Stimulated activated CD4-positive, alpha-beta T cell treated with anti-CD3 and anti-CD28 coated beads, Interleukin-1b, Interleukin-23, amount 100 ng/mL, for 4 hours (primary cell): ENCODE measurements at places on chromosomes 11 and 22.

DNA sequence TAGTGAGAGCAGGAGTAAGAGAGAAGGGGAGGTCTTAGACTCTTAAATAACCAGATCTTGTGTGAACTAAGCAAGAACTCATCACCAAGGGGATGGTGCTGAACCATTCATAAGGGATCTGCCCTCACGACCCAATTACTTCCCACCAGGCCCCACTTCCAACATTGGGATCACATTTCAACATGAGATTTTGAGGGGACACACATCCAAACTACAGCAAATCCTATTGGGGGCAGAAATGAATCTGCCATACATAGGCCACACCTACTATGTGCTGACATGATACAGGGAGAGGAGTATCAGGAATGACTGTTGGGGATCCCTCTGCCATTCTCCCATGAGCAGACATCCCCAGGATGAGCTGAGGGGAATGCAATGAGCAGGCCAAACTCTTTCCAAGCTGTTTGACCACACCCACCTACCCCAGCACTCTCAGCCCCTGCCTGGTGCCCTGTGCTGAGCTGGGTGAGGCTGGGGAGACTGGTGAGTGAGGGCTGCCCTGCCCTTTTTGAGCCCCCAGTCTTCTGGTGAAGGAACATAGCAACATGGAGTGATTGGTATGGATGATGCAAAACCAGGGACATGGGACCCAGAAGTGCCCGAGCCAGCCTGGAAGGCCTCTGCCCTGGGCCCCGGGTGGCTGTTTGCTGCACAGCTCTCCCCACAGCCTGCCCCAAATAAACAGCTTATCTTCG lies 1.2 kb upstream of the GTSE1 start:
- DNase-seq = no peak

GRCh38 chr11:74000307-74001133 lies 8.4 kb downstream of the UCP3 start:
- DNase-seq = no peak

DNA sequence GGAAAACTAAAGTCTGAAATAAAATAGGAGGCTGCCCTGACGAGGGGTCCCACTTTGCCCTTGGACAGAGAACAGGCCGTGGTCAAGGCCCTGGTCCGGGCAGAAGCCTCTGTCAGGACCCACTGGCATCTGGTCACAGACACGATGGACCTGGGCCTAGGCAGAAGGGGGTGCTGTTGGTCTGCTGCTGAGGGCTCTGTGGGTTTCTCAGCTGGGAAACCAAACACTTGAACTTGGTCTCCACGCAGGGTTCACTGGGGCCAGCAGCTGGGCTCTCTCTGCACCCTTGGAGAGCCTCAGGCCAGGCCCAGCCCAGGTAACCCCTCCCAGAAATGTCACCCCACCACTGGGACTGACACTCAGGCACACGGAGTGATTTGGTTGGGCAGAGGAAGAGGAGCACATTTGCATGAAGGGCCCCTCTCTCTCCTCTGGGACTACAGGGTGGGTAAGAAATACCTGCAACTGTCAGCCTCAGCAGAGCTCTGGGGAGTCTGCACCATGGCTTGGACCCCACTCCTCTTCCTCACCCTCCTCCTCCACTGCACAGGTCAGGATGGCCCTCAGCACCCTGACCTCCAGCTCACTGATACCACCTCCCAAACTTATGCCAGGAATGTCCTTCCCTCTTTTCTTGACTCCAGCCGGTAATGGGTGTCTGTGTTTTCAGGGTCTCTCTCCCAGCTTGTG lies 48.1 kb upstream of the TOP3B start:
- no peak for DNase-seq

- DNase-seq = no peak
Observed at GRCh38 chr11:11237070-11237832, 115.8 kb downstream of the CSNK2A3 start.

DNA sequence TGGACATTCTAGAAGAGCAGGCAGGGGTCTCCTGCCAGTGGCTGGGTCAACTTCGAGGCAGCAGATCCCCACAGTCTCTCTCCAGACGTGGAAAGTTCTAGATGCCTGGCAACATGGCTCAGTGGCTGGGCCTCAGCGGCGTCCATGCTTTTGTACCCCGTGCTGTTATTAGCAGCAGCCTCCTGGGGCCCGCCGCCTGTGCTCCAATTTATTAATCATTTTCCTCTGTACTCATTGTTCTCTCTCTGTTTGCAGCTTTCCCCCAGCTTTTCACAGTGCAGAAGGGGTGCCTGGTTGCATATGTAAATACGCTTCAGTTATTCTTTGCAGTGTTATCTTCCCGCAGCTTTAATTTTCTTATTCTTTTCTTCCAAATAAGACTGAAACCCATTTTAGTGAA lies 515.1 kb downstream of the TBC1D22A start:
- no peak for DNase-seq

- no peak for DNase-seq
Observed at GRCh38 chr11:134740590-134741261, 328.7 kb upstream of the B3GAT1 start.

DNA sequence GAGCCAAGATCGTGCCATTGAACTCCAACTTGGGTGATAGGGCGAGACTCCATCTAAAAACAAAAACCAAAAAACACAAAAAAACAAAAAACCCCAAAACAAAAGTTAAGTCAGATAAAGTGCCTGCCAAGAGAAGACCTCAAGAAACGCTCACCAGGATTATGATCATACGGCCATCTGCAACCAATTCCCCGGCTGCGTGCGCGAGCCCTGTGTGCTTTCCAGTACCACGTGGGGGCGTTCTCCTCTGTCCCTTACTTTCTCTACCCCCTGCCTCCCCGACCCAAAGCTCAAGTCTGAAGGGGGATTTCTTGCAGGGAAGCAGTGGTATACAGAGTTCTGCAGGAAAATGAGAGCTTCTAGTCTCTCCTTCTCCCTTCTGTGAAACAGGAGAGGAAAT lies 10.5 kb upstream of the RPS19BP1 start:
- DNase-seq = no peak

GRCh38 chr11:44711113-44711786 lies 15.5 kb upstream of the TSPAN18 start:
- DNase-seq = no peak

- no peak for DNase-seq
Observed at GRCh38 chr11:93542811-93543229, 371 bp downstream of the SMCO4 start.

DNA sequence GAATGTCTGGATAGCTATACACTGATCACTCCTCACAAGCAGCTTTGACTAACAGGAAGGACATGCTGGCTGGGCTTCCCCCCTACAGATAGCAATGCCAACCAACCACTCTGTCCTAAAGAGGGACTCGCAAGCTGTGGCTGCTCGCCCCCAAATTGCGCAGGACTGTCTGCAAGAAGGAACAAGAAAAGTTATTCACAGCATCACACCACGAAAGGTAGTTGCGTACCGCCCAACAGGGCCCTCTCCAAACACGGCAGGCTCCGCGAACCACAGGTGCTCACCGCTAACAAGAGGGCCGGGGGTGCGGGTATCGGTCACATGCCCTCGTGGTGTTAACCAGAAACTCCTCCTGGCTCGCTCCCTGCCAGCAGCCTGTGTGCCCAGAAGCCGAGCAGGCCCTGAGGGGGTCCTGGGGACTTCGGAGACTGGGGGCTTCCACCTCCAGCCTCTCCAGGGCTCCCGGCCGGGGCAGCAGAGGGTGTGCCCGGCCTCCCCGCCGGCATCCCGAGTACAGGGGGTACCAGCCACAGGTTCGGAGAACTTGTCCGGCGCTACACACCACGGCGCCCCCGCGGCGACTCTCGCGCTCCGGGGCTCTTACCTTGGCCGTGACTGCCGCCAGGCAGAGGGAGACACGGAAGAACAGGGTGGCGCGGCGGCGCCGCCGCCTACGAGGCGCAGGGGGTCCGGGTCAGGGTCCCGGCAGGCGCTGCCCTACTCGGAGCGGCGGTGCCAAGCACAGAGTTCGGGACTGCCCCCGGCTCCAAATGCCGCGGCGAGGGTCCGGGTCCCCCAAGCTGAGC lies 682 bp downstream of the LARGE1 start:
- no peak for DNase-seq

GRCh38 chr11:46524201-46524770 lies 69.5 kb downstream of the AMBRA1 start:
- DNase-seq = no peak

DNA sequence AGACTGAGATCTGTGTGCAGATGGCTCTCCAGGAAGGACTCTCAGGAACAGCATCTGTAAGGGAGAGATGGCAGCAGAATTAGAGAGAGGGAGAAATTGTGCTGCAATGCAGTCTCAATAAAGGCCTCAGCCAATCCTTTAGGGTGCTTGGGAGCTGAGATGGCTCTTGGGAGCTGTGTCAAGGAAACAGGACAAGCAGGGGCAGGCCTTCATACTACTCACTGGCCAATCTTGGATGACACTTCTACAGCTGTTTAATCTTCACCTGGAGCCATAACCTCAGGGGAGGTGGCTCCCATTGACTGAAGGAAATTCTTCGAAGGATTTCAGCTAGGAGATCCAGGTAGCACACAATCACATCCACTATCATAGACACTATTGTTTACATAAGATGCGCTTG lies 10.0 kb downstream of the OR5B21 start:
- no peak for DNase-seq

GRCh38 chr22:35940166-35940565 lies 88.5 kb downstream of the RBFOX2 start:
- no peak for DNase-seq

DNA sequence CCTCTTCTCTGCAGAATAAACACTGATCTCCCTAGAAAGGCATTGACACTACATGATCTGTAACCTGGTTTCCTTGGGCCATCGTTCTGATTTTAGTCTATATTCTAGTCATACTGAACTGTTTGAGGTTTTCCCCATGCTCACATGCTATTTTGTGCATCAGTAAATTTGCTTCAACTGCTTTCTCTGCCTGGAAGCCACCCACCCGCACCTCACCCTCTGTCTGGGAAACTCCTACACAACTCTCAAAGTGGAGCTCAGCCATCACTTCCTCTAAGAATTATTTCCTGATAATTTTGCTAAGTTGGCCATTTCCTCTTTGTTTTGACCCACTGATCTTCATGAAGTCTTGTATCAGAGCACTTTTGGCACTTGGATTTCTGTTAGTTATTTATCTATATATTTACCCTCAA lies 36.1 kb downstream of the MMP20 start:
- DNase-seq = no peak

DNA sequence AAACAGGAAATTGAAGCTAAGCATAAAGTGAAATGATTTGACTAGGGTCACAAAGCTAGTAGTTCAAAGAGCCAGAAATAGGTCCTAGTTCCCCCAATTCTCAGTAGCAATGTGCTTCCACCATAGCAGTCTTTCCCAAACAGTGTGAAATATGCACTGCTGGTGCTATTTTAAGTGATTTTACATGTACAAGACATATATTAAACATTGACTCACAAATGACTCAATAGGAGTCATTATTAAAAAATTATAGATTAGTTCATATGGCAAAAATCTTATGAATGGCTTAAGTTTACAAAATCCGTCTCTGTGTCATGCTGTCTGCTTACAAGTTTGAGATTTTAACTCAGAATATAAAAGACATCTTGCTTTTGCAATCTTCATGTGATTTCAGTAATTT lies 21.4 kb downstream of the KIF18A start:
- DNase-seq = no peak

DNA sequence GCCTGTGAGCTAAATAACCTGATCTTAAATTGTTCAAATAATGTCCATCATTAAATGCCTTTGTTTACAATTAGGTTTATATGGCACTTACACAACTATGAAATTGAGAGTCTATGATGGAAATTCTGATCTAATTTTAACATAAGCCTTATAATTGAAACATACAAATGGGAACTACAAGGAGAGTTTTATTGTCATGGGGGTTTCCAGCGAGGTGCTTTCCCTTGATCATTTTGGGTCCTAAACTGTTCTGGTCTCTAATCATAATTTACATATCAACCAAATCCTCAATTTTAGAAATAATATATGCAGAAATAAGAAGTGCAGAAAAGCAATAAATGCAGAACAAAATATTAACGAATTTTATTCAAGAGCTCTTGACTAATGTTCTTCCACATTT lies 44.9 kb downstream of the RRAS2 start:
- DNase-seq = no peak

GRCh38 chr11:114129142-114129541 lies 69.6 kb downstream of the ZBTB16 start:
- DNase-seq = no peak

DNA sequence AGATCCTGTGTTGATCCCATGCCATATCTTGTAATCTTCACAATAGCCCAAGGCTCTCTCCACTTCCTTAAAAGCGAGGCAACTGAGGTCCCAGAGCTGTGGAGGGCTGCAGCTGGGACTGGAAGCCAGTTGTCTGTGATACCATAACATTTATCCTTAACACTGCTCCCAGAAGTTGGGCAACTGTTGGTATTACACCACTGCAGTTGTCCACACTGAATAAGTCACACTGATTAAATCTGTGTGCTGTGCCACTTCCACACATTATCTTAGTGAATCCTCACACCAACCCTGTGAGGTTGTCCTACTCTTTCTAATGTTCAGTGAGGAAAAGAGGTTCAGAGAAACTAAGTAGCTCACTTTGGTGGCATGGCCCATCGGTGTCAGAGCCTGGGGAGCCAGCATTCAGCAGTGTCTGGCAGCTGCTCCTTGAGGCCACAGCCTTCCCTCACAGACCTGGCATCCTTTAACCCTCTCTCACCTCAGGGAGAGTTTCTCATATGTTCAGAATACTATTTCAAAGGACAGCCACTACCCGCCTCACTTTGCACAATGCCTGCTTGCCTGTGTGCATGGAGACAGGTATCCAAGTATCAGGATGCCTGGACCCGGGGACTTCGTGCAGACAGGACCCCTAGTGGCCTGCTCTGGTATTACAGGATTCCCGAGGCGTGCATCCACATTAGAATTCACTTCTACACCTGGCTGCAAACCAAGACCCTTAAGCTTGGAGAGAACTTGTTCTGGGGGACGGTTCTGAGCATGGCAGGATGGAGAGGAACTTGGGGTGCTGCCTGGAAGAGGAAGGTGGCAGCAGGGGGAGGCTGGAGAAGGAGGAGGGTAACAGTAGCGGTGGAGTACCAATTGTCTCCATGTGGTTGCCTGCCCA lies 221.9 kb upstream of the TBCEL start:
- peak; percentile 23 for DNase-seq

GRCh38 chr11:13043912-13044628 lies 35.0 kb downstream of the RASSF10 start:
- DNase-seq = no peak

- DNase-seq = no peak
Observed at GRCh38 chr11:73001615-73002014, 140.5 kb downstream of the FCHSD2 start.

- DNase-seq = no peak
Observed at GRCh38 chr11:62652161-62653006, 718 bp downstream of the INTS5 start.

GRCh38 chr22:37742376-37743171 lies 45.7 kb downstream of the TRIOBP start:
- DNase-seq = no peak

GRCh38 chr22:44002997-44003396 lies 21.1 kb upstream of the PARVB start:
- DNase-seq = no peak
